ENCODE measurements at places on chromosomes 2 and 18.

- DNase-seq = no peak
Observed at GRCh38 chr2:241522477-241522876, 14.1 kb upstream of the STK25 start.

DNA sequence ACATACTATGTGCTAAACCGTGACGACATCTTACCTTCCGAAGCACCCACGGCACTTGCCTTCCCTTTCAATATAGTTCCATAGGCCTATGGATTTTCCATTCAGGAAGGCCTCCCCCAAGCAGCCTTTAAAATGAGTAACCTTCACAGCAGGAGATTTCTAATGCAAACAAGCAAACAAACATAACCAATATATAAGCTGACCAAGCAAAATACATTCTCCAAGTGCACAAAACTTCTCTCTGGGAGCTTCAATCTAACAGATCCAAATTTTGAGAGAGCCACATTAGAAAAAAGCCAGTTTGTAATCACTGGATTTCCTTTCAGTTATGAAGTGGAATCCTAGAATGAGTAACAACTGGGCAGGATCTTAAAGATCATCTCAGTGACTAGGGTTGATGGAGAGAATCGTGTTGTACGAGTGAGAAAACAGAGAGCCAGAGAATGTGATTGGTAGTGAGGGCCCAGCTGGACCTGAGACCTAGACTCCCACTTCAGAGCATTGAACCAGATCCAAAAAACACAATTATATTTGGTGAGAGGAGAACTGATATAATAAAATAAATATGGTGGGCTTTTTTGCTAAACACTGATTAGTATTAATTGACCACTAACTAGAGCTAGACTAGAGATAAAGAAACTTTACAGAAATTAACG lies 145.6 kb downstream of the LAMA1 start:
- DNase-seq = no peak

- DNase-seq = no peak
Observed at GRCh38 chr2:150548527-150548926, 61.1 kb upstream of the RND3 start.

DNA sequence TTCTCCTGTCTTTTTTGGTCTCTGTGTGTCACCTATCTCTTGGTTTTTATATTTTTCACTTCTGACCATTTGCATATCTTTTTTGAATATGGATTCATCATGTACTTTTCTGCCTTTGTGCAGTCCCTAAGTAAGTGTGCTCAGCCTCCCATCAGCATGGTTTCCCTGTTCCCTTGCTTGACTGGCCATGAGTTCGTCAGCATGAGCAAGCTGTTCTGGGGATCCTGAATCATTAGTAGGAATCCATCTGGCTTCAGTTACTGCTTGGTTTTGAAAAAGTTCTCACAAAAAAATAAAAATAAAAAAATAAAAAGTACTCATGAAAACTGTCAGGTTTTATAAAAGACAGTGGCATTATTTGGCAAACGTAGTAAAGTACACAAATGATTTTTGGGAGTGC lies 144.1 kb downstream of the NCOA1 start:
- no peak for DNase-seq

DNA sequence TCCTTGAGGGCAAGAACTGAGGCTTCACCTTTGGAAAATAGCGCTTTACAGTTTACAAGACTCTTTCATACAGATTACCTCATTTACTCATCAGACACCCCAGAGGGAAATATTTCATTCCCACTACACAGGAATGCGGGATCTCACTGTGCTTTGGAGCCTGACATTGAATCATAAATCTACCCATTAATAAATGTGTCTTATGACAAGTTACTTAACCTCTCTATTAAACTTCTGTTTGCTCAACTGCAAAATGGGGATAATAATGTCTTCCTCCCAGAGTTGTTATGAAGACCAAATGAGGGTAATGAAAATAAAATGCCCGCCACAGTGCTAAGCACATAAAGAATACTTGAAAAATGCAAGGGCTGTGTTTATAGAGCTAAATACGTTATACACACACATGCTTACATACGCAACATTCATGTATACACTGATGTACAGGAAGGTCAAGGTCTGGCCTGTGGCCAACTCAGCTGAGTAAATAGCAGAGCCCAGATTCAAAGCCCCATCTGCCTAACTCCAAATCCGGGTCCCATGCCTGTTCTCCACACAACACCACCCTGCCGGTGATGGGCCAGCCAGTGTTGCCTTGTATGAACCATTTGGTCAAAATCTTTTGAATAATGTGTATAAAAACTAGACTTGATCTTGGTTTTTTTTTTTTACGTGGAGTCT lies 77.8 kb upstream of the STPG4 start:
- no peak for DNase-seq

GRCh38 chr18:65091744-65092329 lies 659.0 kb upstream of the CDH7 start:
- DNase-seq = no peak

GRCh38 chr2:129059476-129059875 lies 740.8 kb upstream of the HS6ST1 start:
- DNase-seq = no peak

- DNase-seq = no peak
Observed at GRCh38 chr2:229282758-229283546, 11.9 kb upstream of the PID1 start.

DNA sequence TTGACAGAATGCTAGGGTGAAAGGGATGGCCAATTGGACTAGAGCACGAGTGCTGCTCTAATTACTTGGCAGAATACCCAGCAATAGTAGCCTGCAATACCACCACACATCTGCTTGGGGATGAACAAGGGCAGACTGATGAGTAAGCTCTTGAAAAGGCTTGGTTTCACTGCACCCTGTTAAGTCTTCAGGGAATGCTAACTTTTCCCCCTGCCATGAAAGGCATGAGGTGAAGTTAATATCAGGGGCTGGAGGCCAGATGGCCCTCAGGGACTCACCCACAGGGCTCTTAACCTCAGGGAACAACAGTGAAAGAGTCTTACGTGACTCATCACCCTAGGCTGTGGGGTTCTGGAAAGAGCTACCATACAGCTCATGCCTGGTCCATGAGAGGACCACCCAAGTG lies 51.7 kb upstream of the MYL1 start:
- no peak for DNase-seq

- DNase-seq = no peak
Observed at GRCh38 chr2:43525506-43525905, 70.3 kb downstream of the THADA start.

- no peak for DNase-seq
Observed at GRCh38 chr18:68769461-68769860, 28.4 kb upstream of the CCDC102B start.
